Left colon (tissue), 2 donors: ENCODE measurements at places on chromosomes 6 and 20.

GRCh38 chr6:85416766-85417165 is 33.1 kb upstream of the NT5E start:
- no peak for DNase-seq

DNA sequence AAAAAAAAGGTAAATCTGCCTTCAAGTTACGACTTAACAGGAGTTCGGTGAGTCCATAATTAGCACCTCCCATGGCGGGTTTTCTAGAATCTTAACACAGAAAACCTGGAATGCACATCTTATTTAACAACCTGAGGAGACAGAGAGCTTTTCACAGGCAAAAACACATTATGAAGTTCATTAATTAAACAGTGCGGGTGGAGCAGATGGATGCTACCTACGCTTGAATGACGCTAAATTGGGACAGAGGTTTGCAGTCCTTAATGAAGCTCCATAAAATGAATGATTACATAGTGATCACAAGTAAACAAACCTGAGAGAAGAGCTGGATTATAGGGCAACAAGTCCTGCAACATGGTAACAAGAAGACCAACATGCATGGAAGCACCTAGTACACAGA is 81.0 kb downstream of the INSM1 start:
- DNase-seq: no peak

- no peak for DNase-seq
Observed at GRCh38 chr6:23531666-23532065, 594.3 kb upstream of the NRSN1 start.

- no peak for DNase-seq
Observed at GRCh38 chr20:24328901-24329300, 140.5 kb upstream of the SYNDIG1 start.

DNA sequence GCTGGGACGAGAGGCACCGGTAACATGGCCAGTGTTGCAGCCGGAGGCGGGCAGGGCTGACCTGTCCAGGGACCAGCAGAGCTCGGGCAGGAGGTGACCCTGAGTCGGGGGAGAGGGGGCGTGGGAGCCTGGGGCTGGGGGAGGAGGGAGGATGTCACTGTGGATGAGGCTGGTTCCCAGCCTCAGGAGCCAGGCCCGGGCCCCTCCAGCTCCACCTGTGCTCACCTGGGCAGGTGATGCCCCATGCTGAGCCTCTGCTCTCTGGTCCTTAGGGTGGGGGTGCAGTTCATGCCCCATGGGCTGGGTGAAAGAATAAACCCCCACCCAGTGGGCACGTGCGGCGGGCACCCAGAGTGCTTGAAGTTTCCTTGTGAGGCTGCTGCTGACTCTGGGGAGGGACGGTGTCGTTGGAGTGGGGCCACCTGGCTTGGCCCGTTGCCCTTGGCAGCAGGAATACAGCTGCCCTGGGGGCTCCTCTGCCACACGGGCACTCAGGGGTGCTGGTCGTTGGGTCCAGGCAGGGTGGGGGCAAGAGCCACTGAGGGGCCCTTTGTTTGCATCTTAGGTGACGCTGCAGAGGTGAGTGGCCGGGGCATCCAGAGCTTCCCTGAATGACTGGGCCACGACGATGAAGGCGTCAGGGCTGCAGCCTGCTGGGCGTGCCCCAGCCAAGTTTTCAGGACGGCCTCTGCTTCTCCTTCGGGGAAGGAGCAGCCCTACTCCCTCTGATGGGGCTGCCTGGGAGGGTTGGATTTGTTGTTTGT is 24.7 kb upstream of the BHLHE23 start:
- DNase-seq: no peak

DNA sequence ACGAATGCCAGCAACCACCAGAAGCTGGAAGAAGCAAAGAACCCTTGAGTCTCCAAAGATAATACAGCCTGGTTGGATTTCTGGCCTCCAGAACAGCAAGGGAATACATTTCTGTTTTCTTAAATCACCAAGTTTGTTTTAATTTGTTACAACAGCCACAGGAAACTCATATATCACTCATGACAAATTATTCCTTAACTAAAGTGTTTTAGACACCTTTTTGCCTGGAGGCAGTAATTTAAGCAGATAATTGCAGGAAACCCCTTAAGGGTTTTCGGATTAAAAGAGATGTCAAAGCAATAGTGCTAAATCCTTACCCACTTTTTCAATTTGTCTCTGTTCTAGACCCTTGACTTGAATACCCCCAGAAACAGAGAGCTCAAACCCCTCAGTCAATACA is 1050.0 kb downstream of the EPHA7 start:
- DNase-seq: no peak

GRCh38 chr6:27505209-27506027 is 32.5 kb upstream of the ZNF184 start:
- DNase-seq: no peak

DNA sequence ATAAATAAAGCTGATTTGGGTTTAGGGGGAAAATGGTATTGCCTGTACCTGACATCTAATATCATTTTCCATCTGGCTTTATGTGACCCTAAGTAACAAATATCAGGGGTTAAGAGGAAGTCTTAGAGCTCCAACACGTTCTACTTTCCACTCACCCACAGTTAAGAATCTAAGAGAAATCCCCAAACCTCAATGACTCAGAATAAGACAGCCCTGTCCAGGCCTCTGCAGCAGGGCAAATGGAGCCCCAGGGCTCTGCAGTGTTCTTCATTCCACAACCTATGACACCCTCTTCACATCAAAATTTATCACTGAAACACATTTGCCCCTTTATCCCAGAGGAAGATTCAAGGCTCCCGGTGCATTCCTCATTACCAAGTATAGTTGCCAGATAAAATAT is 20.3 kb upstream of the TENT5A start:
- no peak for DNase-seq

DNA sequence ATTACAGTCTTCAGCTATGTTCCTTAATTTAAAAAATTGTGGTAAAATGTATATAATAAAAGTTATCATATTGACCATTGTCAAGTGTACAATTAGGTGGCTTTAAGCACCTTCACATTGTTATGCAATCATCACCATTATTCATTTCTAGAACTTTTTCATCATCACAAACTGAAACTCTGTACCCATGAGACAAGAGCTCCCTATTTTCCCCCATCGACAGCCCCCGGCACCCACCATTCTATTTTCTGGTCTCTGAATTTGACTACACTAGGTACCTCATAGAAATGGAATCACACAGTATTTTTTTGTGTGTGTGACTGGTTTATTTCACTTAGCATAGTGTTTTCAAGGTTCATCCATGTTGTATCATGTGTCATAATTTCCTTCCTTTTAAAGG is 39.7 kb upstream of the FYN start:
- no peak for DNase-seq

DNA sequence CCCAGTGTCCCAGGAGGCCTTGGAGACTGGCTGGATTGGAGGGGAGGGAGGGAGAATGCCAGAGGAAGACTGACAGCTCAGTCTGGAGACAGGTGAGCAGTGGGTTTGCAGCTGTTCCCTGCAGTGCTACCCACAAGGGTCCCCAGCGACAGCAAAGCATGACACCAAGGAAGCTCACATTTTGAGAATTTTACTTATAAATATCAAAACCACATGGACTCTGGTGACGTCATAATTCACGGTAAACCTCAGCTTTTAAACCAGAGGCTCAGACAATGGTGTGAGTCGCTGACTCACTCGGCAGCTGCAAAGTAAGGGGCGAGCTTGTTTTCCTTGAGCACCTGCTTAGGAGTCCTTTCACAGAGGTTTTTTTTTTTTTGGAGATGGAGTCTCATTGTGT is 65.2 kb downstream of the THBS2 start:
- DNase-seq: no peak

DNA sequence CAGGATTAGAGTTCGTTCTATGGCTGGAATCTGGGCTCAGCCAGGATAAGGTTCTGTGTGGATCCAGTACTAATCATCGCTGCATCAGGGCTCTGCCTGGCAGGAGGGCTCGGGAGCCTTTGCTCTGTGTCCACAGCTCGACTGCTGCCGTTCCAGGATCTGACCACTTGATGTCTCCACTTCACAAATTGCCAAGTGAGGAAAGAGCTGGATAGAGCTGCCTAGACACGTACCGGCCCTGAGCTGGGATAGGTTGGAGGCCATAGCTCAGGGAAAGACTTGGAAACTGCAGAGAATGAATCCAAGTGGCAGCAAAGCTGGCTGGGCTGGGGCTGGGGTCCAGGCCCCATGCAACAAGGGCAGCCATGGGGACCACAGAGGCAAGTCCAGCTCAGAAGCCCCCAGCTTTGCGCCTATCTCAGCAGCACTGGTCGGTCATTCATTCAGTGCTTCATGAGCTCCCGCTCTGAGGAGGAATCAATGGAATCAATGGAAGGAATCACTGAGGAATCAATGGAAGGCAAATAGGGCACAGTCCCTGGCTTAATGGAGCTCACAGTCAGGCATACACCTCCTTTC is 38.0 kb upstream of the TOP1 start:
- peak; percentile 83 for DNase-seq

DNA sequence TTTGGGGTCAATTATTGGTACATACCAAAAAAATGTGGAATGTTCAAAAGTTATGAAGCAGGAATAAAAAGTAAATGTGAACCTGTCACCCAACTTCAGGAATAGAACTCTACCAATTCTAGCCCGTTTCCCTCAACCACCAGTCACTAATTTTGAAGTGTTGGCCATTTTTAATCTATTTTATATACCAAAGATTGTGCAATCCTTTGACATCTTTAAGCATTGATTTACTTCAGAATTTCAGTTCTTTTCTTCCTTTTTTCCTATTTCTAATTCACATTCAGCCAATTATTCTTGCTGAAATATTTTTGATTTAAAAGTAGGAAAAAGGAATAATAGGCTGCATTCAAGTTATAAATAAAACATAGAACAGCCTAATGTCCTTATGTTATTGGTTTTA is 46.9 kb upstream of the SMIM28 start:
- DNase-seq: no peak

DNA sequence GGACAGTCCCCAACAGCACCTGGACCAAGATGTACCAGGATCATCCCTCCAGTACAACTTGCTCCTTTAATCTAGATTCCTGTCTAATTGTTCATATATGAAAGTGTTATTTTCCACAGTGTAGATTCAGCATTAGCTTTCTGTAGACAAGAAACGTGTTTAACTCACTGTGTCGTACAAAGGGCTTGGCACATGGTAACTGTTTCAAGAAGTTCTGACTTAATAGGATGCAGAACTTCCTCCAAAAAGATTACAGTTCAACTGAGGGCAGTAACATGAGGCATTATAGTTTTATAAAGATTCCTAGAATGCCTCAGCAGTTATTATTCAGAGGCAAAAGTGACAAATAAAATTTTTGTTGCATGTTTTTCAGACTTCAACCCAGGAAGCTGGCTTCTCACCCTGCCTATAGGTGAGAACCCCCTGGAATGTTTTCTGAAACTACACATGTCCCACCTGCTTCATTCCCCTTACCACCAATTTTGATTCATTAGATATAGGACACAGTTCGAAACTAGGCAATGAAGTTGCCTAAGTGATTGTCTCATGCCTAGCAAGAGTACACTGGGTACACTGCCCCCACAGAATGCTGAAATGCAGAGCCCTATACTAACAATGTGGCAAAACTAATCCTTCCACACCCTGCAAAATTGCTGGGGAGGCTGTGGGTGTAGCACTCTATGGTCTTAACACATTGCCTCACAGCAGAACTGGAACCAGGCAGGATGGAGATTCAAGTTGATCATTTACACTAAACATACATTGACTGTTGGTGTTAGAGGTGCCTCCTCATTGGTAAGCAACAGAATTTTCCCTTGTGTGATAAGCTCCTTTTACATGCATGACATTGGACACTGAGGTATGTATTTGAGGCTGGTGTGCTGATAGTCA is 22.6 kb upstream of the SH3BGRL2 start:
- peak; percentile 62 for DNase-seq

- no peak for DNase-seq
Observed at GRCh38 chr6:4242601-4243000, 107.2 kb upstream of the ECI2 start.

- DNase-seq: no peak
Observed at GRCh38 chr6:68400396-68400795, 234.7 kb upstream of the ADGRB3 start.
